ENCODE measurements at places on chromosomes 7 and 10. TPM values are rescaled to one million over a fixed set of nuclear protein-coding genes. Genes with fewer than 3 reads are reported as not detected.

HHEX gene
- 11.0 TPM for total RNA-seq

ADARB2 gene
- not detected for total RNA-seq

CCDC71L gene
- total RNA-seq = 21.1 TPM

DNA sequence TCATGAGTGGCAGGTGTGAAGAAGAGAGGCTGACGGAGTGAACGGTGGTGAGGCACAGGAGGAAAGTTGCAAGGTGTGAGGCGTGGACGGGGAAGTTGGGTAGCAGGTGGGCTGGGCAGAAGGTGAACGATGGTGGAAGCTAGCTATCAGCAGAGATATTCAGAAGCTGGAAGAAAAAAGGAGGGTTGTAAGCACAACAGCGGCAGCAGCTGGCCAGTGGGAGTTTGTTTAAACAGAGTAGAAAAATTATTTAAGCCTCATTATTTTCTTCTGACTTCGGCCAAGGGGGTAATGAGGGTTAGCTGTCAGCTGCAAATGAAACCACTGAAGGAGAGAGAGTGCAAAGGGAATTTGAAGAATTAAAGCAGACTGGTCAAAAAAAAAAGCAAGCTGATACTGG, 62.1 kb upstream of the PRKAR2B start:
- no peak for DNase-seq
- H3K27ac ChIP-seq = no peak overlapping the region
- no peaks in the 10 kb centered on the region for H3K4me1 ChIP-seq
- H3K36me3 ChIP-seq = no peaks in the 10 kb centered on the region
- no peaks in the 10 kb centered on the region for H3K27me3 ChIP-seq

DNA sequence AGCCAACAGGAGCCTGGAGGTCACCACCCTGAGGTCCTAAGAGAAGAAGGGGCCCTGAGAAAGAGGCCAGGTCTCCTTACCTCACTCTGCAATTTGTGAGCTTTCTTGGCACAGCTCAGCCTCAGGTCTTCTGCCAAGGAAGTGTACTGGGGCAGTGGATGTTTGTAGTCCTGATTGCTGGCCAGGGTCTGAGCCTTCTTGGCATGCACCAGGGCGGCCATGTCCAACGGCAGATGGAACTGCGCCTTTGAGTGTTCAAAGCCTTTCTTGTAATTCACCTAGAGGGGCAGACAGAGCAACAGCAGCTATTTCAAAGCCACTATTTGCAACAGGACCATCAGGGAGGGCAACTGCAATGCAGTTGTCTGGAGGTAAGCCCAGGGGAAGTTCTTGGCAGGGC, 51.7 kb downstream of the NRAP start:
- H3K27ac ChIP-seq = no peak overlapping the region
- H3K27me3 ChIP-seq = peaks cover 42% of the 10 kb centered on the region
- no peaks in the 10 kb centered on the region for H3K4me1 ChIP-seq
- H3K36me3 ChIP-seq = no peaks in the 10 kb centered on the region
- DNase-seq = no peak
- no peak overlapping the region for H3K4me3 ChIP-seq

DNA sequence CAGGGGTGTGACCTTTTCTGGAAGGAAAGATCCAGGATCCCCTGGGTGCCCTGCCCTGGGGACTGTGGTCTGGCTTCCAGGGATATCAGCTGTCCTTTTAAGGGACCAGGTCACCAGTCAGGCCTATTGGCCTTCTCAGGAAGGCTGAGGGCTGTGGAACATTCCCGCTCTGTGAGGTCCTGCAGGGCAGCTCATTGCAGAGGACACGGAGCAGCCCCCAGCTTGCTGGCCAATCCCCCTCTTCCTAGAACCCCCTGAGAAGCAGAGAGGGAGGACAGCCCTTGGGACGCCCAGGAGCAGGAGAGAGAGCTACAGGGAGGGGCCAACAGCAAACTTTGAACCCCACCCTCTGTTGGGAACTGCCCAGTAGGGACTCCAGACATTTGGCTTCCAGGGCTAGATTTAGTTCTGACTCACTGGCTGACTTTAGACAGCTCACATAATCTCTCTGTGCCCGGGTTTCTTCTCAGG, 67.9 kb upstream of the COL13A1 start:
- DNase-seq = no peak
- no peaks in the 10 kb centered on the region for H3K36me3 ChIP-seq
- H3K27me3 ChIP-seq = no peaks in the 10 kb centered on the region
- H3K4me3 ChIP-seq = no peak overlapping the region

- H3K36me3 ChIP-seq = no peaks in the 10 kb centered on the region
- H3K27ac ChIP-seq = no peak overlapping the region
- no peaks in the 10 kb centered on the region for H3K27me3 ChIP-seq
- H3K4me3 ChIP-seq = no peak overlapping the region
Observed at GRCh38 chr10:9331583-9332008, 1277.1 kb downstream of the GATA3 start.

DNA sequence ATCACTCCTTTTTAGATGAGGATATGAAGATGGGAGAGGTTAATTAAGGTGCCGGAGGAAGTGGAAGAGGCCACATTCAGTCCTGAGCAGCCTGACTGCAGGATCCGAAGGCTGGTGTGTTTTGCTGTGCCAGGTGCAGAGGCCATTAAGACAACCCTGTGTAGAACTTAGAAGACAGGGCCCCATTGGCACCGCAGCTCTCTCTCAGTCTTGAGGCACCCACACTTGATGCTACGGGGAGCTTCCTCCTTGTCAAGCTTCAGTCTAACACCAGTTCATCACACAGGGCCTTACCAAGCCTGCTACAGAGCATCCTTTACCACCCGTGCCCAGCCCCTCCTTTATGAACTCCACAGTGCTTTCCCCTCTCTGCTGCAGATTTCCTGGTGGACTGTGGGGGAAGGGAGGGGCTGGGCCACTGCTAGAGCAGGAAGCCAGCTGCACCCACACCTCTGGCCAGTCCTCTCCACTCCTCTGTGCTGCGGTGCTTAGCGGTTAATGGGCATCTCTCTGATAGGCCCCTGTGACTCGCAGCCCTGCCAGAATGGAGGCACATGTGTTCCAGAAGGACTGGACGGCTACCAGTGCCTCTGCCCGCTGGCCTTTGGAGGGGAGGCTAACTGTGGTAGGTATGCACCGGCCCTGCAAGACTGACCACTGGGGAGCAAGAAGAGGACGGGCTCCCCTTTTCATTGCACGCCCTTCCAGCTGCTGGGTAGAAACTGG, 45.5 kb downstream of the VWA2 start:
- no peaks in the 10 kb centered on the region for H3K4me1 ChIP-seq
- DNase-seq = no peak
- no peak overlapping the region for H3K27ac ChIP-seq
- no peaks in the 10 kb centered on the region for H3K27me3 ChIP-seq
- no peak overlapping the region for H3K4me3 ChIP-seq

- H3K36me3 ChIP-seq = no peaks in the 10 kb centered on the region
- H3K27me3 ChIP-seq = no peaks in the 10 kb centered on the region
- H3K27ac ChIP-seq = no peak overlapping the region
- no peak overlapping the region for H3K4me3 ChIP-seq
Observed at GRCh38 chr10:31871266-31872065, 57.2 kb downstream of the ARHGAP12 start.

GRCh38 chr7:151249034-151249731, 689 bp upstream of the SMARCD3 start:
- no peaks in the 10 kb centered on the region for H3K36me3 ChIP-seq
- DNase-seq = no peak
- peak overlapping the region; percentile 79 for H3K27ac ChIP-seq

DNA sequence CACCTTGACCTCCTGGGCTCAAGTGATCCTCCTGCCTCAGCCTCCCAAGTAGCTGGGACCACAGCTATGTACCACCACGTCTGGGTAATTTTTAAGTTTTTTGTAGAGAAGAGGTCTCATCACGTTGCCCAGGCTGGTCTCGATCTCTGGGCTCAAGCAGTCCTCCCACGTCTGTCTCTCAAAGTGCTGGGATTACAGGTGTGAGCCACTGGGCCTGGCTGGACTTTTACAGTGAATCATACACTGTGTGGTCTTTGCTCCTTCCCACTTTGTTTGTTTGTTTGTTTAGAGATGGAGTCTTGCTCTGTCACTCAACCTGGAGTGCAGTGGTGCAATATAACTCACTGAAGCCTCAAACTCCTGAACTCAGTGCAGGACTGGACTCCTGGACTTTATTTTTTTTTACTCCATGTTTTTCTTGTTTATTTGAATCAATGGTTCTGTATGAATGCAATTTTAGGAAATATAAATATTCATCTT, 12.5 kb downstream of the PPIA start:
- peaks cover 4% of the 10 kb centered on the region for H3K36me3 ChIP-seq
- no peak for DNase-seq
- peaks cover 15% of the 10 kb centered on the region for H3K4me1 ChIP-seq
- H3K4me3 ChIP-seq = no peak overlapping the region
- no peaks in the 10 kb centered on the region for H3K27me3 ChIP-seq
- no peak overlapping the region for H3K27ac ChIP-seq

DNA sequence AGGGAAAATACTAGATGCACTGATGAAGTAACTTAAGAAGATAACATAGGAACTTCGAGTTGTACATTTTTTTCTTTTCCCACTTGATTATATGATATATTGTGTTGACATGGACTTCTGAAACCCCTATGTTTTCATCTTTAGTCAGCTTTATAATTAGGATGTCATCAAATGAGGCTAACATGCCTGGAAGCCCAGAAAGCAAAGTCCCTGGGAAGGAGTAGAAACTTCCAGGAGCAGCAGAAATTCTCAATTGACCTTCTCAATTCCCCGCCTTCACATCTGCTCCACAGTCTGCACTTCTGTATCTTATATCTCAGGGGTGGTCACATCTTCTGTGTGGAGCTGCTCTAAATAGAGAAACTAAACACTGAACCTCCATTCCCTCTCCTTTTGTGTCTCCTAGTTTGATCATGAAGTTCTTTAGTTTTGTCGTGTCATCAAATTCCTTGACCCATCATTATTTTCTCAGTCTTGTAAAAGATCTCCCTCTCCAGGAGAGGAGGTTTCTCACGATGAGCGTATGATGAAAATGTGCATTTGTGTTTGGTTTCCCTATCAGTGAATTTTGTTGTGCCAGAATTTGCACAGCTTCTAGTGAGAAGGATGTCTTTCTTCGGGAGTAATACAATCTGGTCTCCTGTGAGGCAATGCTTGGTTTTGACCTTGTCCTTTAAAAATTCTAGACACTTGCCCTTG, 303.3 kb downstream of the SUGCT start:
- H3K27me3 ChIP-seq = no peaks in the 10 kb centered on the region
- H3K36me3 ChIP-seq = no peaks in the 10 kb centered on the region

- H3K4me3 ChIP-seq = no peak overlapping the region
- peaks cover 26% of the 10 kb centered on the region for H3K27me3 ChIP-seq
- no peak overlapping the region for H3K27ac ChIP-seq
- H3K36me3 ChIP-seq = no peaks in the 10 kb centered on the region
- H3K4me1 ChIP-seq = no peaks in the 10 kb centered on the region
Observed at GRCh38 chr7:50397320-50397970, 52.7 kb downstream of the FIGNL1 start.
